ENCODE measurements at places on chromosomes 2 and 18.
A peak's percentile ranks its signal among the peaks of the same experiment; 100 is the strongest.

- no peak for DNase-seq
These were observed 134.8 kb downstream of the SLC8A1 start for GRCh38 chr2:40317046-40317445.

- DNase-seq, result no peak
These were observed 85.6 kb downstream of the CD8B2 start for GRCh38 chr2:106572541-106573450.

DNA sequence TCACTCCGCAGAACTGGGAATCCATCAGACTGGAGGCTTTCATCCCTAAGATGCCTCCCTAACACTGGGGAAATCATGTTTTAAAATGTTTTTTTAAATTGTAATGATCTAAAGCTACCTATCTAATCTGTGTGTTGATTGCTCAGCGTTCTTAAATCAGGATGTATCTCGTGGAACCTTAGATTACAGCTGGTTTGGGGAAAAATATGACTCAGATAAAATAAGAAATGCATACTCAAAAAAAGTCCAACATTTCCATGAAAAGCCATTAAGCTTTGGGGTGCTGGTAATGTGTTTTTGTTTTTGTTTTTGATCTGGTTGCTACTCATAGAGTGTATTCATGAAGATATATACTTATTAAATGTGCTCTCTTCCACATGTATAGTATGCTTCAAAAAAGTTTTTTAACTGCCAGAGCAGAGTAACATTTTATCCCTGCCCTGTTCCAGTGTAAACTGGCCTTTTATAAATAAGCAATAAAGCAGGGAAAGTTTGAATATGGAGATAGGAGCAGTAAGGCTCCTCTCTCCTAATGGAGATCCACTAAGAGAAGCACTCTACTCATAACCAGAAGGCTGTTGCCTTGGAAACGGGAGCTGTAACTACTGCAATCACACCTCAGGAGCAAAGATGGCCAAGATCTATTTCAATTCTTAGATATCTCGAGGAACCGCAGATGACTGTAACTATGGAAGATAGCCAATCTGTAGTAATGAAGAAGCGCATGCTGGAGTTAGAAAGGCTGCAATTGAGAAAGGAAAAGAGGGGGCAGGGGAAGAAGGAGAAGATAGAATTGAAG, 41.6 kb downstream of the ANKRD44 start:
- no peak for DNase-seq

- no peak for DNase-seq
These were observed 213.0 kb downstream of the PIEZO2 start for GRCh38 chr18:10936176-10937053.

- DNase-seq, result no peak
These were observed 79.9 kb upstream of the NDUFV2 start for GRCh38 chr18:9022397-9023155.

GRCh38 chr2:26754972-26755670, 9.0 kb upstream of the SLC35F6 start:
- DNase-seq, result no peak

GRCh38 chr2:222790932-222791331, 69.9 kb upstream of the ACSL3 start:
- DNase-seq, result no peak

- DNase-seq, result no peak
These were observed 69.8 kb upstream of the PPM1B start for GRCh38 chr2:44098891-44099290.

- DNase-seq, result peak; percentile 25
These were observed 151.6 kb downstream of the DTNB start for GRCh38 chr2:25521665-25522387.

DNA sequence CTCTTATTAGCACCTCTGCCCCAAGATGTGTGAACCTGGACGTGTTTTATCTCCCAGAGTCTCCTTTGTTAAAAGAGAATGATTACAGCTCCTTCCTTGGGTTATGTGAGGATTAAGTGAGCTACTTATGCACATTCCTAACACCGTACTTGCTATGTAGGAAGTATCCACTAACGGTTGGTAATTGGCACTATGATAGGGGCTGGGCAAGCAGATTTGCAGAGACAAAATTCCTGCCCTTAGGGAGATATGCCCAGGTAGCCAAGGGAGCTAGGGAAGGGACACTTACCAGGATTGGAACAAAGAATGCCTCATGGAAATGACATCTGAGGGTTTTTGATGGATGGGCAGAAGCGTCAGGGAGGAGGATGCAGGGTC, 11.5 kb upstream of the ALPK2 start:
- no peak for DNase-seq

DNA sequence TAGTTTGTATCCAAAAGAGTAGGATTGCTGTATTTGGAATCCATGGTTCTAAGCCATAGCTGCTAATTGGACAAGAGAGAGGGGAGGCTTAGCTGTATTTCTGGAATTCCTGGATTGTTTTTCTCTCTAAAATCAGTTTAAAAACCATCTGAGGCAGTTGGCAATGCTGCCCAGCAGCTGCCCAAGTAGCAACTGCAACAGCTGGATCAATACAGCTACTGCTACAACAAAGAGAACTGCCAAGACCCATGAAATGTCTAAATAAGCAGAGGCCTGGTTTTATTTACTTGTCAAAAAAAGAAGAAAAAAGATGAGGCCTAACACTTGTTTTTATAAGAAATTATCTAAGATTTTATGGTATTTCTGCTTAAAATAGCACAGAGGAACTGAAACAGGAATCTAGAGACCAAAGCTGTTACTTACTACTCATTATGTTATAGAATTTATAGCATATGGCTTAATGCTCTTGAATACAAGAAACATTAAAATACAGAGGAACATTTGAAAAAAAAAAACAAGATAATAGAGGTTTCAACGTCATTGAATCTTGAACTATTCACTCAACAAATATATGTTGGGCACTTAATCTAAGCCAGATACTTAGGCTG, 39.1 kb downstream of the TMEFF2 start:
- DNase-seq, result no peak

DNA sequence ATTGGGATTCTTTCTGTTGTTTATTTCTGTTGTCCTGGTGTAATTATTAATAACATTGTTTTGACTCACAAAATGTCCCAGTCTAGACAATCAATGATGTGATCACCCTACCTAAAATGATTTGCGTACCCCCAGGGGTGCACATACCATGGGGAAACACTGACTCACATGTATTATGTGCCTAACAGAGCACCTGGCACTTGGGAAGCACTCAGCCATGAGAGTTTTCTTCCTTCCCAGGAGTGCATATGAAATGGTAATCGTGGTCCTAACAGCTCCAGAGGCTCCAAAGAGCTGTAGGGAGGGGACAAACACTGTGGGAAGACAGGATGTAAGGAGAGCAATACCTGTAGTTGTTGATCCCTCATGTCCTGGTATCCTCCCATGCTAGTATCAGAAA, 187.8 kb upstream of the ERBB4 start:
- no peak for DNase-seq

GRCh38 chr2:120418174-120418787, 72.3 kb downstream of the INHBB start:
- DNase-seq, result no peak

DNA sequence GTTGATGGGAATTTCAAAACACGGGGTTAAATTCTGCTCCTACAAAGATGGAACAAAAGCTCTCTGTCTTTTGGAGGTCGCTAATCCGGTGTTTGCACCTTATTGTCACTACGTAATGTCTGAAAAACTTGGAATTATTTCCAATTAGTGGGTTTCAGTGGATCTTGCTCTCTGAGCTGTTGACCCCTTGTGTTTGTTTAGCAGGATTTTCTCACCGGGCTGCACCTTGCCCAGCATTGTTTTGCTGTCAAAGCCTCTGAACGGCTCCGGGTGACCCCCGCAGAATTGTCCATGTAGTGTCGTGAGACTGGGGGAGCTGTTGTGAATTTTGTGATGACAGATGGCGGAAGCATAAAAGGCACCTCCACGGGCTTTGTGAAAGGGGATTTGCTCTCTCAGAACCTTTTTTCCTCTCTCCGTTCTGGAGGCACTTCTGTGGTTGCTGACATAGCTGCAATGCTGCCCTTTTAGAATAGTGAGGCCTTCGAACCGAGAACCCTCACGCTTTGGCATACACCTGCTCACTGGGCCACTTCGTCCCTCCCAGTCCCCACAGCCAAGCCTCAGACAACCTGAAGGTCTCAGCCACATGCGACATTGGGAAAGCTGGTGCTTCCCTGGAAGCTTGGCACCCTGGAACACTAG, 129.4 kb downstream of the ACOXL start:
- no peak for DNase-seq

DNA sequence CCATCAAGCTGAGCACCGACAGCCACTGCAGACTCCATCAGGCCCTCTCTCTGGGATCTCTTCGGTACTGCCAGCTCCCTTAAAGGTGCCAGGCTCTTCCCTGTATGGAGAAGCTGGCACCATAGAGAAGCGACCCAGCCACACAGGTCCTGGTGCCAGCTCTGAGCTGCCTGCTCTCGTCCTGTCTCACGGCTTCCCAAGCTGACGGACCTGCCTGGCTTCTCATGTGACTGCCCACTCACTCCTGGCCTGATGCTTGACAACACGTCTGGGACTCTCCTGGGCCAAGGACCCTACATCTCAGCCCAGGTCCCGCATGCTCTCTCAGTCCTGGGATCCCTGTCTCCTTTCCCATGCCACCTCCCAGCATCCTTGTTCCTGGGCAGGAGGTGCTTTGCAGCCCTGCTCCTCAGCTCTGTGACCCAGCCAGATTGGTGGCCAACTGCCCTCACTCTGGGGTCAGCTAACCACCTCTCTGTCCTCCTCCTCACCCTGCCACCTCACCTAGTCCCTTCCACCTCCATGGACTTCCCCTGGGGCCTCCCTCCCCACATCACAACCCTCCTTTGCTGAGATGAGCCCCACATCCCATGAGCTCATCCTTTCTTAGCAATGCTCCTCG, 12.5 kb upstream of the ATOH8 start:
- no peak for DNase-seq

DNA sequence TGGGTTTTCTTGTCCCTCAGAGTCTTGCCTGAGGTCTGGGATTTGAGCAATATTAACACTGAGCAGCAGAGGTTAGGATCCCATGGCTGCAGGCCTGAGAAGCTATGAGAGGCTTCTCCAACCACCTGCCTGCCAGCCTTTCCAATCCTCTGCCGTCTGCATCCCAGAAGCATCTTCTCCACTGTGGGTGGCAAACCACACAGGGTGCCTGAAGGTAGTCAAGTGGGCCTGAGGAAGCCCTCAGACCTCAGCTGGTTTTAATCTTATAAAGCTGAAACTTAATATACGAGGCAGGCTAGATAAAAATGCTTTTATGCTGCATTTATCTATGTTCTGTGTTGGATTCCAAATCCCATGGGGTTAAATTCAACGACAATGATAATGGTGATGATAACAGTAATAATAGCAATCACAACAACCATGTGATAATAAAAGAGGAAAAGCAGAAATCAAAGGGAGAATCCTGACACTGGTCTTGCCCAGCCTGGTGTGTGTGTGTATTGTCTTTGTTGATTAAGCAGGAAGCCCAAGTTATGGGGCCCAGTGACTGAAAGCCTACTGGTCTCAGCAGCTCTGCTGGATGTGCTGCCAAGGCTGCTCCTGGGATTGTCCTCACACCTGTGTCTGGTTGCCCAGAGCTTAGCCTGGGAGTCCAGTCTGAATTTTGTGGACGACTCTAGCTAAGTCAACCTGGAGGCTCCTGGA, 59.7 kb upstream of the LDAH start:
- no peak for DNase-seq

DNA sequence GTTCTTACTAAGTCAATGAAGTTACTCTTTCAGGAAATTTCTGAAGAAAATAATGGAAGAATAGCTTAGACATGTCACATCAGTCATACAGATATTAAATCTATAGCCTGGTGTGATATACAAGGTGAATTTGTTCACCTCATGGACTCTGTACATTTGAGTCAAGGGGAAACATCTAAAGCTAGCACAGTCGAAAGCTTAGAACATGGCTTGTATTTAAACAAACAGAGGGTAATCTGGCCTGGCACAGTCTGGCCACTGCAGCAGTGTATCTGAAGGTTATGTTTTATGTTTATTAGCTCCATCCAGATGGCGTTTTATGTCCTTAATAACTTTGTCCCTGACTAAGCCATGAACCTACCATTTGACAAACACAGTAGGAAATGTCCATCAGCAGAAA, 817.3 kb downstream of the SATB2 start:
- no peak for DNase-seq

DNA sequence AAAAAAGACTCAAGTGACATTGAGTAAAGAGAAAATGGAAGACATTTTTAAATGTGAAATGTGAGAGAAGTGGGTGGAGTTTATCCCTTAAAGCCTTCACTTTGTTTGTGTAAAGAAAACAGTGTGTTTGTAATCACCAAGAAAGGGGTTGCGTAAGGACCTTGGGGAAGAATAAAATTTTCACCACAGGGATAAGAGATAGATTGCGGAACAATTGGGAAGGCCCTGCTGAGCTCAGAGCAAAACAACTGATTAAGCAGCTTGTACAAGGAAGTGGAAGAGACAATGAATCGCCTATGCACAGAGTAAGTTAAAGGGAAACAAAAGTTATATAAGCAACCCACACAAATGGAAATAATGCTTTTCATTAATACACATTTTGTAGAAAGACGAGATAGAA, 327.7 kb downstream of the RAD51AP2 start:
- no peak for DNase-seq

- DNase-seq, result no peak
These were observed 40.3 kb downstream of the COPS9 start for GRCh38 chr2:240095556-240096523.

GRCh38 chr2:58973811-58974281, 732.7 kb upstream of the FANCL start:
- no peak for DNase-seq

GRCh38 chr18:2406544-2406943, 164.8 kb downstream of the METTL4 start:
- DNase-seq, result no peak

GRCh38 chr2:39494784-39495251, 57.7 kb upstream of the MAP4K3 start:
- DNase-seq, result no peak

- DNase-seq, result no peak
These were observed 84.9 kb downstream of the BCL11A start for GRCh38 chr2:60468382-60469085.

GRCh38 chr18:69763002-69763401, 184.7 kb downstream of the CD226 start:
- no peak for DNase-seq

DNA sequence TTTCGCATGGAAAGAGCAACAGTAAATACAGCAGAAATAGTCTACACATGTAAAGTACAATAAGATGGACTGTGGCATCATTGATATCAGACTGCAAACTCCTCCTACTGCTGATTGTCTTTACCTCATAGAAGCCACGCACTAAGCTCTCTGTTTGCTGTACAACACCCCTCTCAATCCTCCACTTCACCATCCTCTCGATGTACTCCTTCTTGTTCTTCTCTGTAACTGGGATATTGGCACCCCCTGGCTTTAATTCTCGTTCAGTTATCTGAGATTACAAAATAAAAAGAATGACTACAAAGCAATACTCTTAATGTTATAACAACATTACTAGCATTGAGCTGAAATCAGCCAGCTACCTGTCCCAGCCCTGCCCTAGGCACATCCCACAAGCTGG, 49.3 kb upstream of the STK17B start:
- DNase-seq, result no peak

- no peak for DNase-seq
These were observed 17.3 kb upstream of the B3GNT7 start for GRCh38 chr2:231378026-231378722.

- no peak for DNase-seq
These were observed 38.6 kb downstream of the SS18 start for GRCh38 chr18:26051843-26052242.

All from activated CD8-positive, alpha-beta memory T cell treated with anti-CD3 and anti-CD28 coated beads for 4 hours (primary cell).